ENCODE measurements at places on chromosomes 11 and 22.

DNA sequence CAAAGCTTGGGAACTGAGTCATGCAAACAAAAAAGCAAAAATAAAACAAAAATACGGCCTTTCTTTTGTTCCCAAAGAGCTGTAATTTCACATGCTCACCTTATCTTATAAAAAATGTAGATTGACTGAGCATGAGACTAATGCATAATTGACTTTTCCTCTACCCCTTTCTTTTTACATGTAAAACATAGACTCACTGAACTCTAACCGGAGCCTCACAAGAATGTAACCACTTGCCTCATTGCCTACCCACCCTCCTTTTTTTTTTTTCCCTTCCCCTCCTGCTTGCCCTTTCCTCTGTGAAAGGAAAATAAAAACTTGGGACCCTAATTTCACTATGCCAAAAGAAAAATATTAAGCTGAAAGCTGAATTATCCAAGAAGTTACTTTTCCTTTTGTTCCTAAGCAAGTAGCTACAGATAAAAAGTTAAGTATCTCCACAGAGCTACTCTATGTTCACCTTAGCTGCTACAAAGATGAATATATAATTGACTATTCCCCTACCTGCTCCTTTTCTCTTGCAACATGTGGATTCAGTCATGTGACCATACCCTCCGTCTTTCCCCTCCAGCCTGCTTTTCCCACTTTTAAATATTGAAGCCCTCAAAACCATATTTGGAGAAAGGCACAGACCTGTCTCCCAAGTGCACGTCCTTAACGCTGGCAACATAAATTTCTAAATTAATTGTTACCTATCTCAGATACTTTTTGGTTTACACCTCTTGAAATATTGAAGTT is 39.6 kb upstream of the WEE1 start:
- DNase-seq, result no peak

DNA sequence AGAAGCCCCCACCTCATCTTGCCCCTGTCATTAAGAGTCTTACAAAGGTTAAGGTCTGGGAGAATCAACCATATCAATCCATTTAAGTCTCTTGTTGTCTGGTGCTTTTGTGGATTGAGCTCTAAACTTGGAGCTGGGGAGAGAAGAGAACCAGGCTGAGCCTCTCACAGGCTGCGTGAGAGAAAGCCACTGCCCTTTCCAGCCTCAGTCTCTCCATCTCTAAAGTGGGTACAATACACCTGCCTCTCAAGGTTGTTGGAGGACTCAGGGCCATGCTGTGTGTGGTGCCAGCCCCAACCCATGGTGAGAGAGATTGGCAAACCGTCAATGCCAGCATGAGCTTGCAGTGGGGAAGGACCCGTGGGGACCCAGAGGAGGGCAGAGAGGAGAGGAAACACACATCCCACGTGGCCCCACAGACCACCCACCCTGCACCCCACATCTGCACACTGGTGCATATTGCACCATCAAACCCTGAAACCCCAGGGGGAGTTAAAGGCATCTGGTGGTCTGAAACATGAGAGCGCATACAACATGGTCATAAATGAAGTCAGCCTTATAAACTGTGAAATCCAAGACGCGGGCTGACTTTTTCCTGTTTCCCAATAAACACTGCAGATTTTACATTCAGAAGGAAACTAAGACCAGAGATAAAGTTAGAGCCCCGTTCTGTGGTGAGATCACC is 27.5 kb upstream of the FBLN1 start:
- no peak for DNase-seq

DNA sequence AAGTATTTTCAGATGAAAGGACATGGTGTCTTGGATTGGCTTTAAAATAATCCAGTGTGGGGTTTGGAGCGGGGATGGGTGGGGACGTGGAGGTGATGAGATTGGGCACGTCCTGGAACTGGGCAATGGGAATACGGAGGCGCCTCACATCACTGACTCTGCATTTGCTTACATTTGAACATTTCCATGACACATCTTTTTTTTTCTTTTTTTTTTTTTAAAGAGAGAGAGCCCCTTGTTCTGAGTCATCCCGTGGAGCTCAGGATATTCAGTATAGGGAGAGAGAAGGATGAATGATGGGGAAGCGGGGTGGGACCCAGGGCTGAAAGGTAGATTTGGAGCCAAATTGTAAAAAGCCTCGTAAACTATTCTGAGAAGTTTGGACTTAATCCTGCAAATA is 142.7 kb downstream of the FBXO7 start:
- no peak for DNase-seq

- DNase-seq, result no peak
These were observed 9.1 kb downstream of the DRD4 start for GRCh38 chr11:646214-646613.

- DNase-seq, result no peak
These were observed 32.3 kb downstream of the AMOTL1 start for GRCh38 chr11:94800414-94800813.

DNA sequence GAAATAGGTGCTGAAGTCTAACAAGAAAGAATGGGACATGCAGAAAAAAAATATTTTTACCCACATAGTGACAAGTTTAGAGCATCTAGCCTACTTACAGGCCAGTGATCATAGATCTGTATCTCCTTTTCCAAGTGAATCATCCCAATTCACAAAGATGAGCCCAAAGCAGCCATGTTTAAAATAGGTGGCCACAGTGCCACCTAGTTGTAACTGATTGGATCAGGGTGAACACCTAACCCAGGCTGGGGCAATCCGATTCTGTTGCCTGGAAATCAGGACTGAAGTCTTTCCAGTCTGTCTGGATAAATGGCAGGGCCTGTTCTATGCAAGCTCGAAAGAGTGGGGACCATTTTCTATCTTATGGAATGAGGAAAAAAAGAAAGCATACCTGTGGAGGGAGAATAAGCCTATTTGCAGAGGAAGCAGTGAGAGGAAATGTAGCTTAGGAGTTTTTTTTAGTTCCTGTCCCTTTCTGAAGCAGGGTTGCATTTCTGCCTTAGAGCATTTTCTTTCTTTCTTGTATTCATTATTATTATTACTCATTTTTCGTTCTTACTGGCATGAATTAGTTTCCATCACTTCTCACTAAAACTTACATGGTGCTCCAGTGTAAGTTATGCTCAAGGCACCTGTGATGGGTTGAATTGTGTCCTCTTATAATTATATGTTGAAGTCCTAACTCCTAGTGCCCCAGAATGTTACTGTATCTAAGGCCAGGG is 113.2 kb upstream of the RAG2 start:
- no peak for DNase-seq

DNA sequence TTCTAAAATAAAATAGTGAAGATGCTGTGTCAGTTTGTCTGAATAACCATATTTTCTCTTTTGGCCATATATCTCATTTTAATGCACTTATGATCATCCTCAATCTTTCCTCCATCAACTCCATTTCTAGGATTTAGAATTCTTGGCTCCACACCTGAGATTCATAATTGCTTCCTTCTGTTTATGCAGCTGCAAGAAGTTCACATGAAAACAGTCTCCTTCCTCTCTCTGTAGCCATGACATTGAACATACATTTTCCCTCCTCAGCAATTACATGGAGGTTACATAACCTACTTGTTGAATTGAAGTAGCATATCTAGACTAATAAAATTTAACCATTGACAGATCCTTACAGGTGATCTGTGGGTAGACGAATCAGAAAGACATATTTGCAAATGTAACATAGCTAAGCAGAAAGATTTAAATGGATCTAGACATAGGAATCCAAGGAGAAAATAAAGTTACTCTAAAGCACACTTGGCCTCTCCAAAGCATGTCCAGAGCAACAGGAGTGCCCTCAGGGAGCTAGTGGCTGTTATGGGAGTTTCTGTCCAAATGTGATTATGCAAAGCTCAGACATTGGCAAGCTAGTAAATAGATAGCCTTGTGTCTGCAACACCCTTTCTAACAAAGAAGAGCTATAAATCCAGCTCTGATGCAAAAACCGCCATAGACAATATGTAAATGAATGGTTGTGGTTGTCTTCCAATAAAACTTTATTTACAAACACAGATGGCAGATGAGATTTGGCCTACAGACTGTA is 119.9 kb upstream of the MPPED2 start:
- no peak for DNase-seq

DNA sequence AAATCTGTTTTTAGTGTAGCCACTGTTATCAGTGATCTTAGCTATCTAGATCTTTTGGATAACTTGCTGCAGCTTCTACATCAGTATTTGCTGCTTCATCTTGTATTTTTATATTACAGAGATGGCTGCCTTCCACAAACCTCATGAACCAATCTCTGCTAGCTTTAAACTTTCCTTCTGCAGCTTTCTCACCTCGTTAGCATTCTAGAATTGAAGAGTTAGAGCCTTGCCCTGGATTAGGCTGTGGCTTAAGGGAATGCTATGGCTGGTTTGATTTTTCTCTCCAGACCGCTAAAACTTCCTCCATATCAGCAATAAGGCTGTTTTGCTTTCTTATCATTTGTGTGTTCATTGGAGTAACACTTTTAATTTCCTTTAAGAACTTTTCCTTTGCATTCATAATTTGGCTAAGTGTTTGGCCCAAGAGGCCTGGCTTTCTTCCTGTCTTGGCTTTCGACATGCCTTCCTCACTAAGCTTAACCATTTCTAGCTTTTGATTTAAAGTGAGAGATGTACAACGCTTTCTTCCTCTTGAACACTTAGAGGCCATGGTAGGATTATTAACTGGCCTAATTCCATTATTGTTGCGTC is 51.9 kb downstream of the LDLRAD3 start:
- no peak for DNase-seq

All from anterior cingulate cortex (tissue), 58 donors.